NCI-H524 (cell line): ENCODE measurements at places on chromosomes 1 and 21.

GRCh38 chr1:60448850-60449249 is 375.3 kb upstream of the C1orf87 start:
- DNase-seq = no peak

DNA sequence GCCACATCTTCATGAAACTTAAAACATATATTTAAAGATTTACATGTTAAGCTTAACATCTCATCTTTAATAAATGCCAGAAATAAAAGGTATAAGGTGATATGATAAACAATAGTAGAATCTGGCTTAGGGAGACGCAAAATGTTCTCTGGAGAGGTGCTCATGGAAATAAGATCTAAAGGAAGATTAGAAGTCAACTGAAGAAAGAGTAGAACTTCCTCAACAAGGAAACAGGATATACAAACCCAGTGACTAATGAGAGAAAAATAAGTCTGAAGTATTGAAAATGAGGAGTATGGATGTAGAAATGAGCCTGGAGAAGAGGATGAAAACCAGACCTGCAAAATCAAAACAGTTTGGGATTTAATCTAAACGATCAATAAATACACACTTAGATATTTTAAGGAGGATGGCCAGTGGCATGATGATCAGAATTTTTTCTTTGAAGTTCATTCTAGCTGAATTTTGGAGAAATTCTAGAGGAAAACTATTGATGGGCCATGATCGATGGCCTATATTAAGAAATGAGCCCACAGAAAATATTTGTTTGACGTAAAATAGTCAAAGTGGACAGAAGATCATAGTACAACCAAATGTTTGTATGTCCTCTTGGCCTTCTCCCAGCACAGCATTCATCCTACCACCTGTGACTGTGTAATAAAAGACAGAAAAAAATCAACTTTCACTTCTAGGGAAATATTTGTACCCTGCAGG is 387.9 kb upstream of the PTBP2 start:
- DNase-seq = no peak

GRCh38 chr1:210098356-210098755 is 134.2 kb upstream of the SERTAD4 start:
- no peak for DNase-seq

DNA sequence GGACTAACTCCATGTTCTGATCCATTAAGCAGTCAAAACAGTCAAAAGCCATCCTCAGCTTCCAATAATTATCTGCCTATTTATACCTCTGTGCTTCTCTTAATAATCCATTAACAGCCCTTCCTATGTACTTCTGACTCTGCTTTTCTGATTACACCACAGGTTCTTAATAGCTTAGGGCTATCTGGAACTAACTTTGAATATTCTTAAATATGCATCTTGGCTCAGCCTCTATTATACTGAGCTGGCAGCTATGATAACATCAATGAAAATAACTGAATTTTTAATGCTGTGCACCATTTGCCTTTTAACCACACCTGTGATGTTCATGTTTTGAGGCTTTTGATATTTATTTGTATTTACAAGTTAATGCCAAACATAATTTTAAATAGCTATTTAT is 175.9 kb downstream of the DPYD start:
- DNase-seq = no peak

DNA sequence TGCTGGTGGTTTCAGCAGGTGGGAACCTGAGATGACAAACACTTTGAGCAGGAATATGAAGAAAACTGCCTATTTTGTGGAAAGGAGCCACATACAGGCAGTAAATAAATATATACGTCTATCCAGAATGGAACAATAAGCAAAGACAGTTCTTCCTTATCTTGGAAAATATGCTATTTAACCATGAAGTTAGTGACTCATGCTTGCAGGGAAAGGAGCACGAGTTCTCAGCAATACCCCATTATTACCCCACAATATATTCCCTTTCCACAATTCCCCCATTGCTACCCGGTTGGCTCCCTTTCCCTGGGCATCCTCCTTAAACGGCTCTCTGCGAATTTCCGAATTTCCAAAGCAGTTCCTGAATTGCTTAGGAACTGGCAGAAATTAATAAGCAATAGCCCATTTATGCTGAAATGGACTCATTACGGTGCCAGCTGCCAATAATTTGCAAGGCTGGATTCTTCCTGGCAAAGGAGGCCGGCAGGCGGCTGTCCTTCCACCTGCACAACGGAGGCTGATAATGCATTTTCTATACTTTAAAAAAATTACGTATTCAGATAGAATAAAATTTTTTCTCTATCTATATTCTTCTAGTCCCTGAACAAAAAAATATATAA is 65.4 kb downstream of the TIAM1 start:
- no peak for DNase-seq
